ENCODE measurements at places on chromosomes 7 and 10.

DNA sequence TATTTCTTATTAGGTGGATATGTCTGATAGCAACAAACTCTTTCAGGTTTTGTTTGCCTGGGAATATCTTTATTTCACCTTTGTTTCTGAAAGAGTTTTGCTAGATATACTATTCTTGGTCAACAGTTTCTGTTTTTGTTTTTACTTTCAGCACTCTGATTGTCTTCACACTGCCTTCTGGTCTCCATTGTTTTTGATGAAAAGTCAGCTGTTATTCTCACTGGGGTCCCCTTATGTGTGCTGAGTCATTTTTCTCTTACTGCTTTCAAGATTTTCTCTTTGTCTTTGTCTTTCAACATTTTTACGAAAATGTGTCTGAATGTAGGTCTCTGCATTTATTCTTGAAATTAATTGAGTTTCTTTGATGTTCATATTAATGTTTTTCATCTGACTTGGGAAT is 15.2 kb upstream of the RASSF4 start:
- DNase-seq, result no peak

DNA sequence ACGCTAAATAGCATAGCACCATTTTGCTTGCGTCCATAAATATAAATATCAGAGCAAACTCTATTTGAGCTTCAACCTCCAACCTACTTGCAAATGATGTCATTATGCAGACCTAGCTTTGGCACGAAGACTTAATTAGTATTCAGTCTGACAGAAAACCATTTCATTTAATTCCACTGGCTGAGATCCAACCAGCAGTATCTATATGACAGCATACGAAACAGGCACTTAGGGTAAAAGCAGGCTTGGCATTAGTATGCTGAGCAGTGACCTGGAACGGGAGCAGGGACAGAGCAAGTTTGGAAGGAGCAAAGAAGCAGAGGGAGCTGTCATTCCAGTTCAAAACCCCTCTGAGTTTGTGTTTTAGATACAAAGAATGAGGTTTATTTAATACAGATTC is 312.5 kb upstream of the CHRM2 start:
- no peak for DNase-seq

- DNase-seq, result no peak
These were observed 83.2 kb upstream of the SFMBT2 start for GRCh38 chr10:7493996-7494395.

GRCh38 chr10:3805201-3805790 is 20.3 kb upstream of the KLF6 start:
- DNase-seq, result peak; percentile 91

GRCh38 chr7:145543242-145543641 is 573.4 kb upstream of the CNTNAP2 start:
- no peak for DNase-seq

Data from iris pigment epithelial cell (primary cell).